ENCODE measurements at places on chromosomes 2 and 18.
A peak's percentile ranks its signal among the peaks of the same experiment; 100 is the strongest.

- no peak for DNase-seq
Observed at GRCh38 chr2:30920511-30920910, 113.3 kb upstream of the CAPN13 start.

DNA sequence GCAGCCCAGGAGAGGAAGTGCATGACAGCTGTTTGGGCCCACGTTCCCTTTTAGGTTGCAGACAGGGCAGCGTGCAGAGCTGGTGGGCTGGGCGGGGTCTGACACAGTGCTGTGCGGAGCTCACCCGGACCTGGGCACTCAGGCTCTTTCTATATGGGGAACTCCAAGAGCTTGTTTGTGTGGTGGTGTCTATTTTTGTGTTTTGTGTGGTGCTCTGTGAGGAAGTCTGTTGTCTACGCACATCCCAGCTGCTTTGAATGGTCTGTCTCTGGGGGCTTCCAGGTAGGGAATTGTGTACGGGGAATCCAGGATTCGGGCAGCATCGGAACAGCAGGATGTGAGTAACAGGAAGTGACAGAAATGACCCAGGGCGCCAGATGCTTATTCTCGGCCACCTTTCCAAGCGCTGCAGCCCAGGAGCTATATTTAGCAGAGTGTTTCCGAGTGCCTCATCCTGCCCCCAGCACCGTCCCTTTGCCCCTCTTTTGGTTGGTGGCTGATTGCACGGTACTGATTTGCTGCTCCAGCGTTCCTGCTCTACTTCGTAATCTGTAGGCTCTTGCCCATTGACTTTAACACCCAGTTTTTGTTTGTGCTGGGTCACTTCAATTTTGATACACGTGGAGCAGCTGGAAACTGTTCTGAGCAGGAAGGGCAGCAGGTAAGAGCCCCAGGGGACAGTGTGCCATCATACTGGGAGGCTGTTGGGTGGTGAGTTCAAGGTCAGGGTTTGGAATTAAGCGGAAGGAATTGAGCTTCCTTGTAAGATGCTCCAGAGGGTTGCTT is 64.7 kb downstream of the DGKD start:
- DNase-seq = peak; percentile 77

- DNase-seq = no peak
Observed at GRCh38 chr18:64668461-64668962, 519.6 kb upstream of the LINC00305 start.

DNA sequence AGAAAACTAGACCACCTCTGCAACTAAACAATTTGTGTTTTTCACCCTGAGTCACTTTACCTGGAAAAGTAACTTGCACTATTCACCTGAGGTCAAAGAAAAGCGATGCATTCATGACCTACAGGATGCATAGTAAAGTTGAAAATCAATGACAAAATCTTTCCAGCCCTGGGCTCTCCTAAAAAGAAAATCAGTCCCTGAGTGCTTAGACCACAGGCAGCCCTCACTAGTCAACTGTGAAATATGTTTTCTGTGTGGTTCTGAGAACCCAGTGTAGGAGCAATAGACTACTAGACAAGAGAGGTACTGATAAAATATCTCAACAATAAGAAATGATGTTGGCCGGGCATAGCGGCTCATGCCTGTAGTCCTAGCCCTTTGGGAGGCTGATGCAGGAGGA is 133.1 kb downstream of the TXNL1 start:
- no peak for DNase-seq

DNA sequence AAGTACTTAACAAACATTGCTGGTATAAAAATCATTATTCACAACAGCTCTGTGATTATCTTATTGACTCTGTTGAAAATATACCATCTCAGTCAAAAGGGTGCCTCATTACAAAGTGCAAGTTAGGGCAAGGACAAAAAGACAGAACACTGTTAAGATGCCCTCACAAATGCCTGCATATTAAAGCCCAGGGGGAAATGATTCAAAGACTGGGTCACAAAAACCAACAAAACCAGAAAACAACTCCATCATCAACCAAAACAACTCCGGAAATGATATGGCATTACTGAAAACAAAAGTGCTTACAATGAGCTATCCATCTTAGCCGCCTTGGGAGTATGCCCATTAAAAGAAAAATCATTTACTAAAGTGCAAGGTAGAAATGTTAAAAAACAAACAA is 9.9 kb downstream of the PLA2R1 start:
- no peak for DNase-seq

GRCh38 chr2:11907190-11907589 is 160.8 kb downstream of the LPIN1 start:
- DNase-seq = no peak

DNA sequence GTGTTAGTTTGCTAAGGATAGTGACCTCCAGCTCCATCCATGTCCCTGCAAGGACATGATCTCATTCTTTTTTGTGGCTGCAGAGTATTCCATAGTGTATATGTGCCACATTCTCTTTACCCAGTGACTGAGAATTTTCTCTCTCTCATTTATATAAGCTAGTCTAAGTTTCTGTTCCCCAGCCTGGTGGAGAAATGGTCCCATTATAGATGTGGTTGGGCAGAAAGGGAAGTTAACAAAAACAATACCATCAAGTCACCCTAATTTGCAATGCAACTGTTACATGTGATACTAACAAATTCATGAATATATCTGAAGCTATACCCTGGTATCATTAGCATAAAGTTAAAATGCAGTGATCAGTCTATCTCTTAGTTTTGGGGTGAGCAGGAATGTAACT is 54.0 kb downstream of the DNER start:
- DNase-seq = no peak

- peak; percentile 46 for DNase-seq
Observed at GRCh38 chr2:68643011-68643873, at the start of gene PROKR1. Gene PROKR1 (plus strand): TSS chr2:68643579. CDS start chr2:68645822, 2,243 bp downstream.

DNA sequence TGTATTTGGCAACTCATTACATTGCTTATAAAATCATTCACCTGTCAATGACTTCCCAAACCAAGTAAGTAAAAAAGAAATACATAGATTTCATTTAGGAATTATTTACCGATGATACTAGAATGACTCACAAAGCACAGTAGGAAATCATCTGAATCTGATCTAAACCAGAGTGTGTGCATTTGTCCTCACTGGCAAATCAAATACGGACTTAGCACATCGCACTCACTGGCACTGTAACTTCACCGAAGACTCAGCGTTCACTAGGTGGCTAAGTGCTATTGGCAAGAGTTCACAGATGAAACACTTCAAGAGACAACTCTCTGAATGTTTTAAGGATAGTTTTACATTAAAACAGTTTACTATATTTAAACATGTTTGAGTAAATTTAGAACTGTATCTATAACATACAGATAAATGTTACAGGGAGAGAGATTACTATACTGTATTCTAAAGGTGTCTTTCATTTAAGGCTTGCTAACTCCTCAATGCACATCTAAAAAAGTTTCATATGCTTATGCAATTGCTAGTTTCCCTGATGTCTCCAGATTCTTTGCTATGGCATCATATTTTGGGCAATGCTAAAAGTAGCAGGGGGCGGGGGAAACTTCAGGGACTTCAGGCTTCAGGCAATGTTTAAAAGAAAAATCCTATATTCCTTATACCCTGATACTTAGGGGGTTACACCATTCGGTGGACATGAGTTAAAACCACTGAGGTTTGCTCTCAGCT is 48.8 kb downstream of the STK39 start:
- DNase-seq = peak; percentile 79

DNA sequence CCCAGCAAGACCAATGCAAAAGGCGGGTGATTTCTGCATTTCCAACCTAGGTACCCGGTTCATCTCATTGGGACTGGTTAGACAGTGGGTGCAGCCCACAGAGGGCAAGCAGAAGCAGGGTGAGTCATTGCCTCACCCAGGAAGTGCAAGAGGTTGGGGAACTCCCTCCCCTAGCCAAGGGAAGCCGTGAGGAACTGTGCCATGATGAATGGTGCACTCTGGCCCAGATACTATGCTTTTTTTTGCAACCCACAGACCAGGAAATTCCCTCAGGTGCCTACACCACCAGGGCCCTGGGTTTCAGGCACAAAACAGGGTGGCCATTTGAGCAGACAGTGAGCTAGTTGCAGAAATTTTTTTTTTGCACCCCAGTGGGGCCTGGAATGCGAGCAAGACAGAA is 662.6 kb upstream of the ACVR2A start:
- no peak for DNase-seq

GRCh38 chr2:38438133-38438882 is 61.2 kb upstream of the ATL2 start:
- no peak for DNase-seq

GRCh38 chr2:242030226-242030575 is 160.7 kb downstream of the RTP5 start:
- DNase-seq = no peak

DNA sequence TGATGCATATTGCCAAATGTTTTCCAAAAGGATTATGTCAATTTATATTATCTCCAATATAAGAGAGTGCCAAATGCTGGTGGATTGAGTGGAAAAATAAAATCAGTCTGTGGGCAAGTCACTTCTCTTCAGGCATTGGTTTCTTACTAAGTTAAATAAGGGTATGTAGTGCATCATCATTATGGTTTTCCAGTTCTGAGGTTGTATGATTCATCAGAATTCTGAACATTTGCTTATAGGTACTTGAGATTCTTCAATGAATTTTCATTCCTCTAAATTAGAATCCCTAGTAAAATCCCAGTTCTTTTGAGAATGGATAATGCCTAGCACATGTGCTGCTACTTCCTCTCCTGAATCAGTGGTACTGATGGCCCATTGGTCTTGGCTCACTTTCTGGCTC is 188.9 kb upstream of the OSR1 start:
- no peak for DNase-seq

DNA sequence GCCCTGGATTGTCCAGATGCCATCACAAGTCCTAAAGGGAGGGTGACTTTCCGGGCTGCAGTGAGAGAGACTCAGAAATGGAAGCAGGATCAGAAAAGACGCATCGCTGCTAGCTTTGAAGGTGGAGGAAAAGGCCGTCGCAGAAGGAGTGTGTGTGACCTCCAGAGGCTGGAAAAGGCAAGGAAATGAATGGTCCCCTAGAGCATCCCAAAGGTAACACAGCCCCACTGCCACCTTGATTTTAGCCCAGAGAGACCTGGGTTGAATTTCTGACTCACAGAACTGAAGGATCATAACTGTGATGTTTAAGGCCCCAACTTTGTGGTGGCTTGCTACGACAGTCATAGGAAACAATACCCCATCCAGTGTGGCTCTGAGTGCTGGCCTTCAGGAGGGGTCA is 8.6 kb upstream of the NCK2 start:
- DNase-seq = no peak

DNA sequence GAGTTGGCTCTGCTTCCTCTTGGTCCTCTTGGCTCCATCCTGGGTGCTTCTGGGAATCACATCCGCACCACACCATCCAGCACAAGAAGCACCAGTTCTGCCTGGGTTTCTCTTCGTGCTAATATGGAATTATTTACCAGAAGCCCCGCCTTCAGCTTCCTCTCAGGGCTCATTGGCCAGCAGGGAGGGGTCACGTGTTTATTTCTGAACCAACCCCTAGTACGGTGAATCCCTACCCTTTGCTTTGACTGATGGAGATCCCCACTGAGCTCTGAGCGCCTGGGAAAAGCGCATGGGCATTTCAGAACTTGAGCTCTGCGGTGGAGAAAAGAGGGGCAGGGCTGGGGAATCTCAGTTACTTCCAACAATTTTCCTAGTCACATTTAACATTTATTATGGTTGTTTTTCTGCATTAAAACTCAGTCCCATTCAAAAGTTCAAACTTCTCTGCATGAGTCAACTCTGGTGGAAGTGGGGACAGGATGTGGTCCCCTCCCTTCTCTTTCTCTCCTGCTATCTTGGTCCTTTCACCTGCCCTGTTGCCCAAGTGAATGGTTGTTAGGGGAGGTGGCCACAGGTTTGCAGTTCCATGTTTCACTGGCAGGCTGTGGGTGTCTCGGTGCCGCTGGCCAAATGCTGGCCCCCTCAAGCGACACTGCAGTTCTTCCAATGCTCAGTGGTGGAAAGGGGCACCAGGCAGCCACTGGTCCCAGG is 76.4 kb upstream of the TTC39C start:
- no peak for DNase-seq

- no peak for DNase-seq
Observed at GRCh38 chr18:71485611-71486010, 1058.5 kb downstream of the CBLN2 start.

GRCh38 chr2:236309669-236310029 is 45.4 kb upstream of the ASB18 start:
- peak; percentile 39 for DNase-seq

- DNase-seq = no peak
Observed at GRCh38 chr18:76823161-76823538, 793 bp downstream of the ZNF236 start.

- DNase-seq = no peak
Observed at GRCh38 chr2:168692132-168692744, 110.2 kb upstream of the NOSTRIN start.

GRCh38 chr2:172098650-172099471 is 3.8 kb downstream of the DLX2 start:
- DNase-seq = peak; percentile 92

DNA sequence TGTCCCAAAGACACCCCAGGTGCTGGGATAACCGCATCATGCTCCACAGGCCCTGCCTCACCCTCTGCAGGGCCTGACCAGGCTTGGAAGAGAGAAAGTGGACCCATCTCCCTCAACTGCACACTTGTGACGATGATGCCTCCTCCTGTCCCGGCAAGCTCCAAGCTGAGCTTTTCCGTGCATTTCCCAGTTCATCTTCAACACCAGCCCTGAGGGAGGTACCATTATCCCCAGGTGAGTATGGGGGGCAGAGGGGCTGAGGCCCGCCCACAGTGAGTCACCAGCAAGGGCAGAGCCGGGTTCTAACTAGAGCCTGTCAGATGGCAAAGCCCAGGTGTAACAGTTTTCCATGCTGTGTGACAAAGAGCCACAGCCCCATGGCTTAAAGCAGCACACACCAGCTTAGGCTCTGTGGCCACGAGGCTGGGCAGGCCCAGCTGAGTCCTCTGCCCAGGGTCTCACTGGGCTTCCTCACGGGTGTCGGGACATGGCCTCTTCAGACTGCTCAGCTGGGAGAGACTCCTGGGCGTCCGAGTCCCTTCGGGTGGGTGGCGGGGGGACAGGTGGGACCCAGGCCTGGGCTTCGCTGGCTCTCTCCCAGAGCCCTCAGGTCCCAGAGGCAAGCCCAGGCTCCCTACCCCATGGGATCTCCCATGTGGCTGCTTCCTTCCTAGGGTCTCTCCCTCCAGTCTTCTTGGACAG is 108.4 kb upstream of the OTOS start:
- DNase-seq = no peak

- DNase-seq = no peak
Observed at GRCh38 chr2:9299161-9300100, 92.8 kb downstream of the ASAP2 start.

DNA sequence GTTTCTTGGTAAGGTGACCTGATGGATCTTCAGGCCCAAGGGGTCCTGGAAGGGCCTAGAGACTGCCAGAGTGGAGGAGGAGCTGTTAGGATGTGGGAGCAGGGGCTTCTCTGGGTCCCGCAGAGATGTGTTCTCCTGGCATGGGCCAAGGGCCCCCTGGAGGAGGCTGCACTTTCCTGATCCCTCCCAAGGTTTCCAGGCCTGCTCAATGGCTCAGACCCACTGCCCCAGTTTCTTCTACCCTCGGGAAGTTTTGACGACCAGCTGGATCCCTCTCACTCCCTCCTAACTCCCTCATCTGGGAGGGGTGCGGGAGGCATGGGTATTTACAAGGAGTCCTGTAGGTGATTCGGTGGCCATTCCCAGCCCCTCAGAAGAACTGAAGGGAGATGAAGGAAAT is 36.1 kb downstream of the COA5 start:
- no peak for DNase-seq

GRCh38 chr2:24421668-24422067 is 61.3 kb upstream of the ITSN2 start:
- DNase-seq = peak; percentile 62

- DNase-seq = no peak
Observed at GRCh38 chr2:239668042-239668441, 267.2 kb upstream of the HDAC4 start.

- no peak for DNase-seq
Observed at GRCh38 chr2:210546424-210547208, 9.8 kb upstream of the CPS1 start.

- no peak for DNase-seq
Observed at GRCh38 chr2:236505041-236505440, 64.6 kb upstream of the ACKR3 start.

Data from ELR (cell line).